Cortex of kidney (tissue), 1 donor: ENCODE measurements at places on chromosomes 5 and 9.

GRCh38 chr5:112165897-112166737, 253.0 kb downstream of the EPB41L4A start:
- DNase-seq, result no peak

DNA sequence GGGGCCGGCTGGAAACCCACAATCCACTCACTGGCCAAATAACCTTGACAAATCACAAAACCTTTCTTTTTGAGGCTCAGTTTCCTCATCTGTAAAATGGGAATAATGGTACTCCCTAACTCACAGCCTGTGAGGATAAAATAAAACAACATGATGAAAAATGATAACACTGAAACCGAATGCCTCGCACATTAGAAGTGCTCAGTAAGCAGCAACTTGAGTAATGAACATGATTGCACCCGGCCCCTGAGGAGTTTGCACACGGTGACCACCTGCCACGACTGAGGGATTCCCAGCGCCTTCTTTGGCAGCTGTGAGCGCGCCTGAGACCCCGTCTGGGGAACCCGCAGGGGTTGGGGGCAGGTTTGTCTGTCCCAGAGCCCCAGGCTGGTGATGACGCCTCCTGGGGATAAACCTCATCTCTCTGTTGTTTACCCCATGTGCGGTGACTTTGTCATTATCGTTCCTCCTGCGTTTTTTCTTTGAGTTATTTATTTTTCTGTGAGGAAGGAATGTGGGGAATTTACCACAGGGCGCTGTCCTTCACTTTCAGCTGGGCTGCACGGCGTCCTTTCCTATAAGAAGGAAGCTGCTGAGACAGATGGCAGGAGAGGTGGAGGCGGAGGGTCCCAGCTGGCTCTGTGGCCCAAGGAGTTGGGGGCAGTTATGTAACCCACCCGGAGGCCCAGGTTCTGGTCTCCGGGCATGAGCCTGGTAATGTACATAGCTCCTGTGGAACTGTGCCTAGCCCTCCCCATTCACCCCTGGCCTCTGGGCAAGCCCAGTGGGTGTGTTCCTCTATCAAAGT, 3.0 kb upstream of the SYNPO start:
- no peak for DNase-seq

DNA sequence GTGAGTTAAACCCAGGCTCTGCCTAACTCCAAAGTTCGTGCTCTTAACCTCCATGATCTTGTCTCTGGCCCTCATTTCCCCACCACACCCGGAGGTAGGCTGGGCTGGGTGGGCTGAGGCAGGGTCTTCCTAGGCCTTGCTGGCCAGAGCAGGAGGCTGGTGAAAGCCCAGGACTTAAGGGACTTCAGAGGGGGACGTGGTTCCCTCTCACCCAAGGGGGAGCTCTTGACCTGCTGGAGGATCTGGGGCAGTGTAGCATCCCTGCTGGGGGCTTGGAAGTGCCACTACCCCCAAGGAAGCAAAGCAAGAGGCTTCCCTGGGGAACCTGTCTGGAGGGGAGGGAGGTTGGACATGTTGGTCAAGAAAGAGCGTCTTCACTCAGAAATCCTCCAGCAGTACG, 14.7 kb downstream of the PITX1 start:
- no peak for DNase-seq

DNA sequence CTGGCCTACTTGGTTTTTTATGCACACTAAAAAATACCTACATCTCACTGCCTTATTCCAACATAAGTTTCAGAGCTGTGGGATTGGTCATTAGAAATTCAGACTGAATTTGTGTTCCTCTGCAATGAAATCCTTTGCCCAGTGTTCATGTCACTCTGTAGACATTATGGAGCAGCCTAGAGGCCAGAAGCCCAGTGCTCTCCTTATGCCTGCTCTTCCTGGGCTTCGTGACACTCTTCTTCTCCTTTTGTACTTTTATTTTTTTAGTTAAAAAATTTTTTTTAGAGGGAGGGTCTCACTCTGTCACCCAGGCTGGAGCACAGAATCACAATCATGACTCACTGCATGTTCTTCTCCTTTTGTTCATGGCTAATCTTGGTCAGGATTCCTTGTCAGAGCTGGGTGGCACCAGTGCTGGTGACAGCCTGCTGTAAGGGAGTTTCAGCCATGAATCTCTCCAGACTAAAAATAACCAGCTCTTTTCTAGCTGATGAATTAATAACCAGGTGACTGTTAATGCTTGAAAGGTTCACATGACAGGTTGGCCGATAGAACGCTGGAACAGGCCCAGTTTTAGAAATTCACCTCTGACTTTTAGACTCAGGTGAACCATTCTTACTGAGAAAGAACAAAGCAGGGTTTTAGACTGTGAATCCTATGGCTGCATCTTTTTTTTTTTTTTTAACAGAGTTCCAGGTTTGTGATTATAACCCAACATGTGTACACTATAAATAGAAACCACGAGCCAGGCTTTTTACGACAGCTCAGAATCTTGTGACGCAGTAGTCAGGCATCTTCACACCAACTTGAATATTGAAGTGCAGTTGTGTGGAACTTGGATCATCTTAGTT, 34.1 kb upstream of the C5orf47 start:
- DNase-seq, result no peak

- DNase-seq, result no peak
Measured at GRCh38 chr9:88692827-88693226, 157.8 kb downstream of the NXNL2 start.

GRCh38 chr9:135885100-135885853, 22.1 kb downstream of the CAMSAP1 start:
- no peak for DNase-seq

DNA sequence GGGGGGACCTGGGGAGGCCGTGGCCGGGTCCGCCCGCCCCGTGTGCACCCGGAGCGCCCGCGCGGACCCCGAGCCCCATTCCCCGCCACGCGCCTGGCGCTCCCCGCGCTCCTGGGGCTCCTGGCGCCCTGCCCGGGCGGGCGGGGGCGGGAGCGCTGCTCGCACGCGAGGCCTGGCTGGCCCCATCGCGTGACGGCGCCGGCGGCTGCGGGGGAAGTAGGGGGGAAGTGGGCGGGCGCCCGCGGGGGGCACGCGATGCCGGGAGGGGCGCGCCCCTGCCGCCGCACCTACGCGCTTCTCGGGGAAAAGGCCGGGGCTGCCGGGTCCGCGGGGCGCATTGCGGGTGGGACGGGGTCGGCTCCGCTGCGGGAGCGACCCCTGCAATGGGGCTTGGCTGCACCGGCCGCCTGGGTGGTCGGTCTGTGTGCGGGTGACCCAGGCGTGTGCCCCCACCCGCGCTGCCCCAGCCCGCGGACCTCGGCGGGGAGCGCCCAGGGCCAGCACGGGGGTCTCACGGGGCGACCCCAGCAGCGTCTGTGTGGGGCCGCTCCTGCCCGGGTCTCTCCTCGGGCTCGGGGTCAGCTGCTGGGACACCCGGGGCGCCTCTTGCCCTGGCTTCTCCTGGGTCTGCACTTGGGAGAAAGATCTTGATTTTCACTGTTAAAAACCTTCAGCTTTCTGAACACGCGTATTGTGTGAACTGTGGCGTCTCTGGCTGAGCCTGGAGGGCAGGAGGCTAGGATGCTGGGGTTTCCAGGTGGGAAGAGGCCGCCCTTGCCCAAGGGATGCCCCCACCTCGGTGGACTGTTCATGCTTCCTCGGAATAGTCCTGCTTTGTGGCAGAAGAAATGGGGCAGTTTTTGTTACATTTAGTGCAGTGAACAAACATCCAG, 52.4 kb downstream of the AHRR start:
- DNase-seq, result no peak

- no peak for DNase-seq
Measured at GRCh38 chr9:112283582-112284253, 49.7 kb downstream of the PTBP3 start.

DNA sequence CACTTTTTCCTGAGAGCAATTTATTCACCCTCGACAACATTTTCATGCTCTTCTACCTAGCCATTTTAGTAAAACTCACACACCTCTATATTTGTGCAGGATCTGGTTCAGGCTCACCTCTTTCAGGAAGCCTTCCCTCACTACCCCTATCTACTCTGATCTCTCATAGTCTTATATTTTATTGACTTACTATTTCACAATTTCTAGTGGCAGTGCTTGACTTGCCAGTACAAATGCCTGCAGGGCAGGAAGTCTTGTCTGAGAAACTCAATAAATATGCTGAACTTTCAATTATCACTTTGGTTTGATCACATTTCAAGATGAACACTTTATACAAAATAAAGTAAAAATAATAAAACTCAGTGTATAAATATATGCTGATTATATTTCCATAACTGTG, 226.8 kb downstream of the CETN3 start:
- DNase-seq, result no peak

GRCh38 chr5:33854733-33855151, 37.0 kb downstream of the ADAMTS12 start:
- DNase-seq, result no peak

DNA sequence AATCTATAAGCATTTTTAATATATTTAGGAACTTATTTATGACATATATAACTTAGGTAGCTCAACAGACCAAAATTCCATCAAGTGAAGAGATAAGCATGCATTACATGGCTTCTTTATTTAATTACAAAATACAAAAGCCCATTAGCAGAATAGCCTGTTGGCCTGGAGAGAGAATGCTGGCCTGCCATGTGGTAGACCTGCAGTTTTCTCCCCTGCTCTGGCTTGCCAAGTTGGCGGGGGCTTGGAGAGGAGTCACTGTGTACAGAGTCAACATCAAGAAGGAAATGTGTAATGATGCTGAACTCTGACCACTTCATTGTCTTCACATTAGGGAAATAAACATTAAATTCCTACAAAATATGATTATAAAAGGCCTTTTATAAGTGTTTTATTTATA, 69.8 kb upstream of the CNTLN start:
- DNase-seq, result no peak

DNA sequence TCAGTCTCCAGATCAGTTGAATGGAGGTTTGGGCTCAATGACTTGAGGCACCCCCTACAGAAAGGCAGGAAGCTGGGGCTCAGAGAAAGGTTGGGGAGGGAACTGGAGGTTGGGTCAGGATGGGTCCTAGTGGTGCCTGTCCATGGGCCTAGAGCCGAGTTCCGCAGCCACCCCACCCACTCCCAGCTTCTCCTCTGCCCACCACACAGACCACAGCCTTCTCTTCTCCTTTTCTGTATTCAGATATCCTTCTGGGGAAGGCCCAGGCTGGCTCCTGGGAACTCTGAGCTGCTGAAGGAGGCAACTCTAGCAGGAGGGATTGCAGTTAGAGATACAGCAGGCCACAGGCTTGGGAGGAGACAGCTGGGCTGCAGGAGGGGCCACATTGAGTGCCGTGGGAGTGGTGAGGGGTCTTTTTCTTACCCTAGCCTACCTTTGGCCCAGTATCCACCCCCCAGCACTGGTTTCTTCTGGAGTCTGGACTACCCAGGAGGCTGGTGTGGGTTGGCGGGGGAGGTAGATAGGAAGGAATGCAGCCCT, 15.4 kb upstream of the PTGS1 start:
- no peak for DNase-seq

GRCh38 chr5:156020647-156021046, 306.3 kb upstream of the SGCD start:
- DNase-seq, result no peak

DNA sequence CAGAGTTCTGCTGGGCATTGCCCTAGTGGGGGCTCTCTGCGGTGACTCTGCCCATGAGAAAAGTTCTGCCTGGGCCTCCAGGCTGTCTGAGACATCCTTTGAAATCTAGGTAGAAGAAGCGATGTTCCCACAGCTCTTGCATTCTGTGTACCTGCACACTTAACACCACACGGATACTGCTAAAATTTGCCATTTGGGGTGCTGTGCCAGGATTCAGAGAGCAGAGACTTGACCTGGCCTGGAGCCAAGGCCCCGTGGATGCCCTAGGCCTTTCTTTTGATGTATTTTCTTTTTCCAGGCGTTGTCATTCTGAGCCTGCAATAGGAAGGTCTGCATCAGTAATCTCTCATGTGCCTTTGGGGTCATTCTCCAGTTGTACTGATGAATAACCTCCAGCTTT, 89.3 kb upstream of the IL12B start:
- DNase-seq, result no peak

DNA sequence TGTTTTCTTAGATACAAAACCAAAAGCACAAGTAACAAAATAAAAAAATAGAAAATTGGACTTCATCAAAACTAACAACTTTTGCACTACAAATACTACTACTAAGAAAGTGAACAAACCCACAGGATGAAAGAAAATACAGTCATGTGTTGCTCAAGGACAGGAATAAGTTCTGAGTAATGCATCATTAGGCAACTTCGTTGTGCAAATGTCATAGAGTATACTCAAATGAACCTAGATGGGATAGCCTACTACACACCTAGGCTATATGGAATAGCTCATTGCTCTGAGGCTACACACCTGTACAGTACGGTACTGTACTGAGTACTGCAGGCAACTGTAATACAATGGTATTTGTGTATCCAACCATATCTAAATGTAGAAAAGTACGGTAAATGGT, 88.3 kb downstream of the RAPGEF1 start:
- DNase-seq, result no peak

GRCh38 chr5:179804555-179804947, 2.1 kb downstream of the MGAT4B start:
- no peak for DNase-seq

DNA sequence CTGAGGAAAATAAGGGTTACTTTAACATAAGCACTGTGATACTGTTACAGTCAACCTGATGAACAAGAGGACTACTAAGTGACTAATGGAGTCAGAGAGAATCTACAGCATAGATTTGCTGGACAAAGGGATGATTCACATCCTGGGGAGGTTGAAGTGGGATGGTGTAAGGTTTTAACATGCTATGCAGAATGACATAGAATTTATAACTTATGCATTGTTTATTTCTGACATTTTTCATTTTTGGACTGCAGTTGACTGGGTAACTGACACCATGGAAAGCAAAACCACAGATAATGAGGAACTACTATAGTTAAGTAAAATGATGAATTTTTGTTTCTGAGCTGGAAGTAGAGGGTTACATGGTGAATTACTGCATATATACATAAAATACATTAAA, 389.2 kb downstream of the MAT2B start:
- DNase-seq, result no peak

DNA sequence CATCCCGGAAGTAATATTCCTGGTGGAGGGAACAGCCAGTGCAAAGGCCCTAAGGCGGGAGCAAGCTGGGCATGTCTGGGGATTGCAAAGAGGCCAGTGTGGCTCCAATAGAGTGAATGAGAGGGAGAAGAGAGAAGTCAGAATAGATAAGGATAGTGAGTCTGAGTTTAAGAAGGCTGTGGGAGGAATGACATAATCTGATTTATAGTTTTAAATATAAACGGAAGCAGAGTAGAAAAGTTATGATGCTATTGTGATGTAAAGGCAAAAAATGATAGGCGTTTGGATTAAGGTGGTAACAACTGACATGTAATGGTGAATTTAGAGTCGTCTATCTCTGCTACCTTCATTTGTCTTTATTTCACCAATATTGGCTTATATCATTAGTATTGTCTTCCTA, 351.0 kb downstream of the ARRDC3 start:
- no peak for DNase-seq

DNA sequence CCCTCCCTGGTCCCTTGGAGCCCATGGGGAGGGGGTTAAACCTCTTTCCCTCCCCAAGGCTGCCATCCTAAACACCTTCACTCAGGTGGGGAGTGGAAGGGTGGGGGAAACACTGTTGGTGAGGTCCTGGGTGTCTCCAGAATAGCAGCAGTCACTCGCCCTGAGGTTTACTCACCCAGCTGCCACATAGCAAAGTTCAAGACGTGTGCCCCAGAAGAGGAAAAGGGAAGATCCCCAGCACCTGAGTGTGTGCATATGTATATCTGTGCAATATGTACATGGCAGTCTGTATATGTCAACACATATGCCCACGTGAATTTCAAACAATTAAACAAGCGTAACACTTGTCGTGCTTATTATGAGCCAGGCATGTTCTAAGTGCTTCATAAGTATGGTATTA, 31.3 kb upstream of the SMU1 start:
- no peak for DNase-seq
